ENCODE measurements at places on chromosomes 5 and 9.
A peak's percentile ranks its signal among the peaks of the same experiment; 100 is the strongest.

GRCh38 chr5:133205649-133206048 is 153.8 kb downstream of the HSPA4 start:
- DNase-seq, result no peak

DNA sequence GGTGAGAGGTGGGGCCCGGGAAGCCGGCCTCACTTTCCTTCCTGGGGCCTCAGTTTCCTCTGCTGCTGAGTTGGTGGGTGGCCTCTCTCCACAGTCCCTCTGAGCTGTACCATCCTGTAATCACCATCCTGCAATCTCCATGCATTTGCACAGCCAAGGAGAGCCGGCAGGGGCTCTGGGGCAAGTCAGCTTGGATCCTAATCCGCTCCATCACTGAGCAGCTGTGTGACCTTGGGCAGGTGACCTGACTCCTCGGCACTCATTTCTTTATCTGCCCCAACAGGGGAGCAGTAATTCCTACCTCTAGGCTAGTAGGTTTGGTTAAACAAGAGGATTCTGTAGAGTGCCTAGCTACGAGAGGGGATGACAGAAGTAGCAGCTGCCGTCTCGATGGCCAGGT is 88.2 kb upstream of the ZNF618 start:
- DNase-seq, result no peak

GRCh38 chr9:114769624-114770023 is 36.2 kb downstream of the TNFSF15 start:
- no peak for DNase-seq

DNA sequence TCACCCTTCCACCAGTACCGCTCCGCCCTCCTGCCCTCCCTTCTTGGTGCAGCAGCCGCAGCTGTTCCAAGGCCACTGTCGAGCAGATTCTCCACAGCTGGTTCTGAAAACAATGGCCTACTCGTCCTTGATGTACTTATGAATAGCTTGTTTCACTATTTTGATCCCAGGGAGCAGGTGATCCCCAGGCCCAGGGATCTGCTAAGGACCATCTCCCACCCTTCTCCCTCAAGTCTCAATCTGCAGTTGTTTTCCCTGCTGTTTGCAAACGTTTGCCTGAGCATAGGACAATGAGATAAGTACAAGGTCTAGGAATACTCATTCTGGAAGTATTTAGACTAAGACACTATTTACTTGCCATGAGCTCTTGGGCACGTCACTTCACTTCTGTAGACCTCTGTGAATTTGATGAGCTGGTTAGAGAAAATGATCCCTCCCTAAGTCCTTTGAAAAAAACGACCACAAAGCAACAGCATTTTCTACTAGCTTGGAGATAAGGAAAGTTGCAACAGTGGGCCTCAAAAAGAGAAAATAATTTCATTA is 1.8 kb downstream of the LURAP1L start:
- no peak for DNase-seq

DNA sequence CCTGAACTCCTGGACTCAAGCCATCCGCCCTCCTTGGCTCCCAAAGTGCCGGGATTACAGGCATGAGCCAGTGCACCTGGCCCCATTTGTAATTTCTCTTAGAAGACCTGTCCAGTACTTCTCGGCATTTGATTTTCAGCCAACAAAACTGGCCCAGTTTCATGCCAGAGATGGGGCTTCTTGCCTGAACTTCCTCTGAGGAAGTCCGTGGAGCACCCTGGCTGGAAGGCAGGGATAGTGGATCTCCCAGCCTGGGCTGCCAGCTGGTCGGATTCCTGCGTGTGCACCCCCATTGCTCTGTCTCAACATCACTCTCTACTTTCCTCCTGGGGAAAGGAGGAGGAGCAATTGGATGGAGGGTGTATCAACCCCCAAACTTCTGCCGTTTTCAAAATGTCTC is 39.0 kb downstream of the FAM78A start:
- DNase-seq, result no peak

GRCh38 chr5:143194206-143194605 is 209.3 kb downstream of the NR3C1 start:
- DNase-seq, result no peak

GRCh38 chr9:111975709-111976108 is 79.1 kb downstream of the UGCG start:
- no peak for DNase-seq

DNA sequence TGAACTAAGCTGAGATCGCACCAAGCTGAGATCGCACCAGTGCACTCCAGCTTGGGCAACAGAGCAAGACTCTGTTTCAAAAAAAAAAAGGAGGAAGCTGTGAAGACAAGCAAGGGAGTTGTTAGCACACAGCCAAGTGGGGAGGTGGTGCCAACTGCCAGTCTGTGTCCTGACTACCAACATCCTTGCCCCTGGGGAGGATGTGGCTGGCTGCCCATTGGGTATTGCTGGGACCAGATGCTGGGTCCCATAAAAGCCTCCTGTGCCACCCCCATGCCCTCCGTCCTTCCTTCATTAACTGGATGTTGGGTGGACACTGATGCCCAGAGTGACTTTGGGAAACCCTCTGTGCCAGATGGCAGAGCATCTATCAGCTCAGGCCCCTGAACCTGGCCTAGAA is 157.1 kb upstream of the COL5A1 start:
- DNase-seq, result no peak

GRCh38 chr5:57779383-57780223 is 297.0 kb upstream of the ACTBL2 start:
- peak; percentile 8 for DNase-seq

DNA sequence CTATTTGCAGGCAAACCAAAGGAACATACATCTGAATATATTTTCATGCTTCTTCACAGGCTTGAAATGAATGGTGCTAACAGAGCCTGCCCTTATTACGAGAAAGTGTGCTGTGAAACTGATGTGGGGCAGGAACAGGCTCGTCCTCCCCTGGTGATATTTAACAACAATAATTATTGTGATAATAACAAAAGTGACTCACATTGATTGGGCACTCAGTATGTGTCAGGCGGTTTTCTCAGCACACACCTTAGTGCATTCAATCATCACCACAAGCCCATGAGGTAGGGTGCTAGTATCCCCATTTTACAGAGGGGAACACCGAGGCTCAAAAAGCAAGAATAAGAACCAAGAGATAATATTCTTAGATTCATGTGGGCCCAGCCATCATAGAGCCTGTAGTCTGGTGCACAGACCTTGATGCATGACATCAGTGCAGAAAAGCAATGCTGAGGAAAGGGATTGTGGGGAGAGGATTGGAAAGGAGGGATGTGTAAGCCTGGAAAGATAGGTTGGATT is 18.1 kb upstream of the BOD1 start:
- DNase-seq, result no peak

GRCh38 chr5:140916325-140916724 is 9.8 kb upstream of the PCDHAC1 start:
- no peak for DNase-seq

GRCh38 chr9:135960411-135961276 is 529 bp downstream of the UBAC1 start:
- no peak for DNase-seq

- DNase-seq, result no peak
These were observed 80.9 kb downstream of the GALNT10 start for GRCh38 chr5:154271466-154271865.

DNA sequence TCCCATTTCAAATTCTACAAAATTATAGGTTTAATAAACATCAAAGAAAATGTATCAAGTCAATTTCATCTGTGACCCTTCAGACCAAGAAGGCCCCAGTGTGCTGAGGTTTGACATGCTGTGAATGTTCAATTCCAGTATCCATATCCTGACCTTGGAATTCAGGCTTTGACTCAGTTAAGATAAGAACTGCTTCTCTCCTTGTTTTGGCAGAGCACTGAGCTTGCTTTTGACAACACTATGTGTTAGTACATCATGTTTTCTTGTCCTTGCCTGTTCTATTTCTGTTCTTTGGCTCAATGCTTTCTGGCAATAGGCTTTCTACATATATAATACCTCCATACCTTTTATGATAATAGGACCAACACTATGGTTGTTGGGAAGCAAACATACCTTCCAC is 105.6 kb downstream of the PLCXD3 start:
- no peak for DNase-seq

DNA sequence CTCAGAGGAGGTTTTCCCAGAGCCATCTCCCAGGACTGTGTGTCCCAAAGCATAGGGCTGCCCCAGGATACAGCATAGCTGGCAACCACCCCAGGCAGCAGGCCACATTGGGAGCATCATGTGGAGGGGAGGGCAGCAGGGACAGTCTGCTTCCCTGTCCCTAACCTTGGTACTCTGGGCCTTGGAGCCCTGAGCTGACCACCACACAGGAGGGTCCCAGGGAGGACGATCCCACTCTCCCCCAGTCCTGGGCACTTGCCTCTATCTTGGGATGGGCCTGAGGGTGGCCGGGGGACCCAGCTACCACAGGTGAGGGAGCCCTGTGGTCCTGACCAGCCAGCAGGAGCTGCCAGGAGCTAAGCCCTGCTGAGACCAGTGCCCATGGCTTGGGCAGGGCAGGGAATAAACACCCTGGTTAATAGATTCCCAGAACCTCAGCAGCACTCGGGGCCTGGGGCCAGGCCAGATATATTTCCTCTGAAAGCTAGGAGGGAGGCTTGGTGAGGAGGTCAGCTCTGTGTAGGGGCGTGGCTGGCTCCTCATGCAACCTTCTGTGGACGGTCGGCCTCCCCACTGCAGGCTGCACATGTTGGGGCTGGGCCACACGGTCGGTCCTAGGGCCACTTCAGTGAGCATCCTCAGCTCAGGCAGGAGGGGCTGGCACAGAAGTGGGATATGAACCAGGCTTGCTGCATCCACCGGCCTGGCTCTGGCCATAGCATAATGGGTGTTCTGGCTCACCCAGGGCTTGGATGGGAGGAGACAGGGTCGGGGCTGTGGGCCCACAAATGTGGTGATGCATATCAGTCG is 4.2 kb downstream of the NINJ1 start:
- DNase-seq, result no peak

DNA sequence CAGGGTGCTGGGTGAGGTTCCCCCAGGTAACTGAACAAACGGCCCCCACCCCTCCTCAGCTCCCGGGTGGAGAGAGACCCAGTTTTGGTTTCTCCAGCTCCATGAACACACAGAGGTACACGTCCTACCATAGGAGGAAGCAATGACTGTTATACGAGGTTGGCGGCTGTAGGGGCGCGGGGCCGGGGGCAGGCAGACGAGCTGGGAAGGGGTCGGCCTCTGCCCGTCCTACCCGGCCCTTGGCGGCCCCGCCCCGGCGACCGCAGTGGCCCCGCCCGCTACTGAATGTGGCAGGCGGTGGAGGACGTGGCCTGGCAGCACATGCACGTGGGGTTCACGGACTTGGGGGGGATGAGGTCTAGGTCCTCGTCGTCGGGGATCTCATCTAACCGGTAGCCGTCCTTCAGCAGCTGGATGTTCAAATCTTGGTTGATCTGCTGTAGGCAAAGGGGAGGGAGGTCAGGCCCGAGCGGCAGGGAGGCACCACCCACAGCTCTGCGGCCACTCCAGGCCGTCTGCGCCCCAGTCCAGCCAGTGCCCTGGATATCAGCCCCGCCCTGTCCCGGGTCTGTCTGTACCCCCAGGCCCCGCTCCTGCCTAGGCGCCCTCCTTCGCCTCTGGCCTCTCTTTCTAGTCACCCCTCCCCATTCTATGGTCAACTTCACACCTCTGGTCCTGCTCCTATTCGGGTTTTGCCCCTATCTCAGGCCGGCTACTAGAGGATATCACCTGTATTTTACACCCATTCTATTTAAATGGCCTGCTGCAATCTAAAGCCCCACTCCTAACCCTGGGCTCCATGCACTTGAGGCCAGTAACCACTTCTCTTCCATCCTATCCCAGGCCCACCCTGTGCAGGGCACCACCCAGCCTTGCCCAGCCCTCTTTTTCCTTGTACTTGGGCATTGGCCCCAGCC is 24.2 kb upstream of the MYORG start:
- no peak for DNase-seq

GRCh38 chr9:4020038-4020754 is 279.7 kb downstream of the GLIS3 start:
- DNase-seq, result peak; percentile 57

DNA sequence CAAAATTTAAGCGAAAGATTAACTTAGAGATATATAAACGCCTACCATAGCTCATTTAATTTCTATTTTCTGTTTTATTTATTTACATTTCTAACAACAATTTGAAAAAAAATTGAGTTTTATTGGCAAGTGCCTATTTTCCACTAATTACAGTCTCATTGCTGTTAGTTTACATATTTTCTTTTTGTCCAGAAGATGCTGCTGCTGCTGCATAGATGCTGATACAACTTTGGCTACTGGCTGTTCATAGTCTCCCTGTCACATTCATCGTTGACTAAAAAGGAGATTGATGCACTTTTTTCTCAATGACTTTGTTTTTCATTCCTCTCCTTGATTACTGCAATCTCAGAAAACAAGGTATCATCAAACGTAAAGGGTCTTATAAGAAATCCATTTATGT is 235.4 kb downstream of the CDH9 start:
- DNase-seq, result no peak

GRCh38 chr5:31551878-31552277 is 19.8 kb downstream of the C5orf22 start:
- no peak for DNase-seq

GRCh38 chr5:158039441-158039840 is 180.5 kb upstream of the CLINT1 start:
- DNase-seq, result no peak

DNA sequence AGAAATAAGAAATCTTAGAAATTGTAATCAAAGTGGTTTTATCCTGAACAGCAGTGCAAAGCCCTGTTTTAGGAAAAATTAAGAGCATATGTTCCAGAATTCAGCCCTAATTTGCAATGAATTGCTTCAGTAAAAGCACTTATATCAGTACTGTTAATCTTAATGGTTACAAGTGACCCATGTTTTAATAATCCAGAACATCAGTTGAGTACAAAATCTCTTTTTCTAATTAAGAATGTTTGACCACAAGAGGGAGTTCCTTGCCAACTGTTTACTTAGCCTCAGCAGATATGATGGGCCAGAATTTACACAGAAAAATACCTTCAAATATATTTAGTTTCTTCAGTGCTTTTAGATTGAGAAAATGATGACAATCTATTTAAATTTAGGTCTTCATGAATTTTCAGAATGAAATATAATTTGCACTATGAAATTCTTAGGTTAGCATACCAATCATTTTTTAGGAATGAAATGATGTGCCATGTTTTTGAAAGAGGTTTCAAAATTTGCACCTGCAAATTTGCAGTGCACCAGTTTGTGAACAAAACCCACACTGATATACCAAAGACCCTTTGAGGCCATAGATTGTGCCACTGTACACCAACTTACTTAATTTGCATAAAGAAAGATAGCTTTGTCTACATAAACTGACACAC is 926.3 kb upstream of the ARRDC3 start:
- DNase-seq, result no peak

DNA sequence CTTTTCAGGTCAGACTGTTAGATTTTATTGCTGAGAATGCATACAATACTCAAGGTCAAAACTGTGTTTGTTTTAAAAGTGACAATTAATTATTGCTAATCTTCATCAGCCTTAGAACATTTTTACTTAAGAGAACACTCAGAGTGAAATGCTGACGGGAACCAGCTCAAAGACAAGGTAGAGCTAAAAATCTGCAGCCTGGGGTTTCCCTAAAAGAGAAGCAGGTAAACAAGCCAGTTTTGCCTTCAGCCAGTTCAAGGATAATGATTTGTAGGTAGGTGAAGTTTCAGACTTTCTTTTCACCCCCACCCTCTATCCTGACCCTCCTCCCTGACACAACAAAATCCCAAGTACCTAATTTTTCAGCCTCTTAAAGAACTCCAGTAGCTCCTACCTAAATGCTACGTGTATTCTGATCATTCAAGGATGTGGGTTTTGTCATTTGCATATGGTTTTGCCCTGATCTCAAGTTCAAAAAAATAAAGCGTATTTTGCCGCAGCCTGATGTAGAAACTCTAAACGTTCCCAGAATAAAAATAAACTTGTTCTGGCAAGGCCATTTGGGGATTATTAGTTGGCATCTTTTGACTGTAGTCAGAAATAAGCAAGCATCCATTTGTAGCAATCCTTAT is 407.2 kb downstream of the EFNA5 start:
- no peak for DNase-seq
